ENCODE measurements at places on chromosomes 2 and 18.

GRCh38 chr2:197204519-197205250 is 105.9 kb downstream of the ANKRD44 start:
- no peak for ATAC-seq

DNA sequence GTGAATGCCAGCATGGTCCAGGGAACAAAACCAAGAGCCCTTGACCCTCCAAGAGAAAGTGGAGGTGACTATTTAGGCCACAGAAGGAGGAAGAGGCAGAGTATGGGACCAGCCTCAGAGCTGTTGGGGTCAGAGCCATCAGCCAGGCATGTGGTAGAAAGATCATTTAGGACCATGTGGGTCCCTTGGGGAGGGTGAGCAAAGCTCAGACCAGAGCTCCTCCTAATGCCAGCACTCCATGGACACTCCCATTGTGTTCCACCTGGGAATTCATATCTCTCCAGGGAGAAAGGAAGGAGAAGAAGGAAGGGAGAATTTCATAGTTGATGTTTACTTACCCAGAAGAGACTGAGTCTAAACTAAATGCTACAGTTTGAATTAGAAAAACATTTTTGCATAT is 73.2 kb downstream of the CYBRD1 start:
- ATAC-seq, result no peak

- no peak for ATAC-seq
Measured at GRCh38 chr2:176902454-176902853, 310.1 kb upstream of the HNRNPA3 start.

DNA sequence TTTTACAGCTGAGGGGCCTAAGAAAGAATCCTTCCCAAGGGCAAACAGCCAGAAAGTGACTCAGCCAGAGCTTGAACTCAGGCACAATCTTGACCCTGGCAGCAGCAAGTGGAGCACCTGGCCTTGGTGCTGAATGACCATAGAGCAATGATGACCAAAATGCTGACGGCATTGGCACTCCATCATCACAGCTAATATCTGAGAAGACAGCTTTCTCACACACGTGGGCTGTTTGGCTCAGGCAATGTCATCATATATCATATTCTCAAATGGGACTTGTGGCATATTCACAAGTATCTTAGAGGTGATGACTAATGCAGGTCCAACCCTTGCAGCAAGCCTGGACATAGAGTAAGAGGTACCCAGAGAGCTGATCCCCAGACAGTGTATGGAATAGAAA is 443.9 kb upstream of the MYT1L start:
- no peak for ATAC-seq
